ENCODE measurements at places on chromosomes 7 and 10.

DNA sequence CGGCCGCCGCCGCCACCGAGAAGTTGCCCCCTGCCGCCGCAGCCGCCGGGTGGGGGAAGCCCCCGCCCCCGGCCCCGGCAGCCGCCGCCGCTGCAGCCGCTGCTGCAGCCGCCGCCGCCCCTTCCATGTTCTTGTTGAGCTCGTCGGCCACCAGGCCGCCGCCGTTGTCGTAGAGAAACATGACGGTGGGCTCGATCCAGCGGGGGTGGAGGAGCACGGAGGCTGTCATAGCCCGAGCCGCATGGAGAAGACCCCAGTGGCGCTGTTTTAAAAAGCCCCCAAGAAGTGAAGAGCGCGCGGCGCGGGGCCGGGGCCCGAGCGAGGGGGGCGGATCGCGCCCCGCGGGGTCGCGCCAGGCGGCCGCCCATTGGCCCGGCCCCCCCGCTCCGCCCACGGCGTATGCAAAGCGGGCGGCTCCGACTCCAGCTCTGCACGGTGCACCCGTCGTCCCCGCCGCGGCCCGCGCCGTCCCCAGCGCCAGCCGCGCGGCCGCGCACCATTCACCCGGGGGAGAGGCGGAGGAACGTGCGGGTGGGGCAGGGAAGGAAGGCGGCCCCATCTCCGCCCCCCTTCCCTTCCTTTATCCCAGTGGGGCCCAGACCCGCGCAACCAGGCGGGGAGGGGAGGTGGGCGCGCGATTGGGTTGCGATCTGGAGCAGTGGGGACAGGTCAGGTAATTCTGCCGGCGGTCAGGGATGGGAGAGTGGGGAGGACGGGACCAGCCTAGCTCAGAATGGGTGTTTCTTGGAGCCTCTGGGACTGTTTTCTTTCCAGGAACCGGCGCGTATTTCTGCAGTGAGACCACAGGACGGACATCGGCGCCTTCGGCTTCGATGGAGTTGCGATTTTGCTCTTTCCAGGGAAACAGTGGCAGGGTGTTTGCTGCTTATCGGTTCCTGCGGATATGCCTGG, at the start of gene HOXA13:
HOXA13 (minus strand) TSS at position 243 of the 912 bp plus-strand sequence; CDS start at position 229, 14 bp downstream.
- DNase-seq = no peak

- DNase-seq = no peak
Observed at GRCh38 chr7:80815733-80816132, 103.1 kb downstream of the SEMA3C start.

DNA sequence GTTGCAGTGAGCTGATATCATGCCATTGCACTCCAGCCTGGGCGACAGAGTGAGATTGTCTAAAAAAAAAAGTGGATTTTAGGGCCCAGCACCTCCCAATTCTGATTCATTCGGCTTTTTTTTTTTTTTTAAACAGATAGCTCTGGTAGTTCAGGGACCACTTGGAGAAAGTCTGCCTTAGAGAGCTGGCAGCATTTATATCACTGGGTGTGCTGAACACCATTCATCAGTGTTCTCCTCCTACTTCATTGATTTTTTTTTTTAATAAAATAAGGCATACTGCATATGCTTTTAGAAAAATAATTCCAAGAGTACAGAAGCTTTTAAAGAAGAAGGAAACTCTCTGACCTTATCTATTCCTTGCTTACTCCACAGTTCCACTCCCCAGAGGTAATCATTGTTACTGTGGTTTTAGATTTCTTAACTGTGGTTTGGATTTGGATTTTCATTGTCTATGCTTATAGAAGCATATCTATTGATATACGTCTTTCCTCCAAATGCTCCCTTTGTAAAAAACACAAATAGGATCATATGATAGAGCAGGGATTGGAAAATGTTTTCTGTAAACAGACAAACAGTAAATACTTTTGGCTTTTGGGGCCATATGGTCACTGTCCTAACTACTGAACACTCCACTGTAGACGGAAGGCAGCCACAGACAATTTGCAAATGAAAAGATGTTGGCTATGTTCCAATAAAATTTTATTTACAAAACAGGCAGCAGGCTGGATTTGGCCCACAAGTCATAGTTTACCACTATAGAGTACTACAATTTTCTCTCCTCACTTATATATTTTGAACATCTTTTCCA, 21.1 kb upstream of the SAR1A start:
- DNase-seq = no peak

DNA sequence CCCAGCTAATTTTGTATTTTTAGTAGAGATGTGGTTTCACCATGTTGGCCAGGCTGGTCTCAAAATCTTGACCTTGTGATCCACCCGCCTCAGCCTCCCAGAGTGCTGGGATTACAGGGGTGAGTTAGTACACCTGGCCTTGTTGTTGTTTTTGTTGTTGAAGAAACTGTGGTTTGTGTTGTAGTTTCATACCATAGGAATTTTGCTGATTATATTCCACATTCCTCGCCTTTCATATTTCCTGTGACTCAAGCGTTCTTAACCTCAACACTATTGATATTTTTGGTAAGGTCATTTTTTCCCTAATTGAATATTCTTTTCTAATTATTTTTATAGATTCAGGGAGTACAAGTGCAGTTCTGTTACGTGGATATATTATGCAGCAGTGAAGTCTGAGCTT, 16.7 kb downstream of the LIPF start:
- no peak for DNase-seq

DNA sequence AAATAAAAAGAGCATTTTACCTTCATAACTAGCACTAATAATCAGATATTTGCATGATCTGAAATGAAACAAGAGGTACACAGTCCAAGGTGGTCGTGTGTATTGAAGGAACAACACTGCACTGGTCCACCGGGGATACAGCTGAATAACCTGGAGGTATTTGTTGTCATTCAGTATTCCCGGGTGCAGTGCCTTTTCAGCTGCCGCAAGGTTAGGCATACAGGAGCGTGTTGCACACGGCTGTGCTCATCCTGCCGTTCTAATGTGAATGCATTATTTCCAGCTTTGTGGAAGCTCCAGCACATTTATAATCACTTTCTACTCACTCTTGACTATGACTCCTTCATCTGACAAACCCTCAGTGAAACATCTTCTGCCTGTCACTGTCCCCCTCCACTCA, 377.8 kb downstream of the GFRA1 start:
- DNase-seq = no peak

GRCh38 chr10:90007226-90007625, 305.8 kb downstream of the KIF20B start:
- no peak for DNase-seq

- DNase-seq = no peak
Observed at GRCh38 chr10:119090968-119091367, 10.4 kb upstream of the EIF3A start.

GRCh38 chr7:18352339-18353255, 143.0 kb upstream of the HDAC9 start:
- DNase-seq = no peak

GRCh38 chr10:123675811-123676210, 9.7 kb downstream of the GPR26 start:
- no peak for DNase-seq

GRCh38 chr7:85805656-85806055, 618.8 kb upstream of the SEMA3D start:
- no peak for DNase-seq

DNA sequence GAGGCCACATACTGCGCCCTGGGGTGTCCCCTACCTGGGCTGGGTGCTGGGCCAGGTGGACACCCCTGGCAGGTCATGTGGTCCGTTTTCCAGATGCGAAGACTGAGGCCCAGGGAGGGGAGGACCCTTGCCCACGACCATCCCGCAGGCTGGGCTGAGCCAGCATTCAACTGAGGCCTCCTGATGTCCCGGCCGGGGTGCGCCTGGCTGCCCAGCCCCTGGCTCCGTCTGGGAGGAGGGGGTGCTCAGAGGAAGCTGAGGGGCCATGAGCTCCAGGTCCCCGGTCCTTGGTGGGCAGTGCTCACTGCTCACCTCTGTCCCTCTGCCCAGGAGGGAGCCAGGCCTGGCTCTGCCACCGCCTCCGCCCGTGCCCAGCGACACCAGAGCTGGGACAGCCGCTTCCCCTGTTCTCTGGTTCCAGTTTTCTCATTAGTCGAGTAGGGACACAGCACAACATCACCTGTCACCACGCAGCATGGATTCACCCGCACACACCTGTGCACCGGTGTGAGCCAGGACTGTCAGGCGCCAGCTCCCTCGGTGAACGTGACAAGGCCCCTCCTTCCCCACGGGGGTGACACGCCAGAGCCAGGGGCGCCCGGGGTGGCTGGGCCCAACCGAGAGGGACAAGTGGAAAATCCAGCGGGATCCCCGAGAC, 139.7 kb downstream of the ELFN1 start:
- no peak for DNase-seq

GRCh38 chr10:63132651-63133055, 475 bp upstream of the NRBF2 start:
- no peak for DNase-seq

GRCh38 chr7:138570715-138571114, 110.7 kb downstream of the TRIM24 start:
- DNase-seq = no peak

- no peak for DNase-seq
Observed at GRCh38 chr10:72719941-72720592, 28.1 kb downstream of the MCU start.

DNA sequence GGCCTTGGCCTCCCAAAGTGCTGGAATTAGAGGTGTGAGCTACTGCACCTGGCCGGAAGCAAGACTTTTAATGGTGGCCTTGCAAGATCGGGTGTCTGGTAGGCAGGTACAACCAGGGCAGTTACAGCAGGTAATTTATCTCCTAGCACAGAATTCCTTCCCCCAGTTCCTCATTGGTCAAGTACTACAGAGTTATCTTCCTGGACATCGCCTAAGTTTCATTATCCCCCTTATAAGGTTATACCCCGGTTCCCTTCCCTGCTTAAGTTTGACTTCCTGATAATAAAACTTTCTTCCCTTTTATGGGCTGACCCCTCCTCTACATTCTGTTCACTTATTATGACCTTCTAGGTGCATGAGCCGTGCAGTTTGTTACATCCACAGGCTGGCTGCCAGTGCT, 19.0 kb upstream of the CYP3A43 start:
- DNase-seq = no peak

- DNase-seq = no peak
Observed at GRCh38 chr10:131320860-131321604, 9.5 kb upstream of the TCERG1L start.

- no peak for DNase-seq
Observed at GRCh38 chr7:38932509-38933168, 23.6 kb upstream of the VPS41 start.

- DNase-seq = no peak
Observed at GRCh38 chr10:117198088-117198487, 799 bp downstream of the KCNK18 start.

Measured in activated T-helper 1 cell treated with anti-CD3 and anti-CD28 coated beads, Interleukin-2, amount 50 U/mL, for 16 hours (primary cell).